ENCODE measurements at places on chromosomes 5 and 9.

DNA sequence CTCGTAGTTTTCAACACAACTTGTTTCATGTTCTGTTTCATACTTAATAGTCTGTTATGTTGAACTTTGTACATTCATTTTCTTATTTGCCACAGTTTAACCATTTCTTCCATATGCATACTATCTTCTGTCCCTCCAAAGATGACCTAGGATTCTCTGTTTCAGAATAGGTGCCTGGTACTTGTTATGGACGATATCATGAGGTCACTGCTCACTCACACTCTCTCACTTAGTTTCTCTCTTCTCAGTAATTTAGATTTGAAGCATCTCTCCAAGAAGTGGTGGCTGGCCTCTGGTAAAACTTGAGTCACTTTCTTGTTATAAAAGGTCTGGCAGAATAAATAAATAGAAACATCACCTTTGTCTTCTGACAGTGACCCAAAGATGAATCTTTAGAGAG, 28.4 kb downstream of the FBXO38 start:
- no peak for DNase-seq

GRCh38 chr9:116027511-116027910, 126.1 kb upstream of the PAPPA start:
- no peak for DNase-seq

GRCh38 chr5:163498886-163499285, 6.5 kb upstream of the MAT2B start:
- DNase-seq: no peak

GRCh38 chr9:93124793-93125192, 9.3 kb downstream of the NINJ1 start:
- no peak for DNase-seq

DNA sequence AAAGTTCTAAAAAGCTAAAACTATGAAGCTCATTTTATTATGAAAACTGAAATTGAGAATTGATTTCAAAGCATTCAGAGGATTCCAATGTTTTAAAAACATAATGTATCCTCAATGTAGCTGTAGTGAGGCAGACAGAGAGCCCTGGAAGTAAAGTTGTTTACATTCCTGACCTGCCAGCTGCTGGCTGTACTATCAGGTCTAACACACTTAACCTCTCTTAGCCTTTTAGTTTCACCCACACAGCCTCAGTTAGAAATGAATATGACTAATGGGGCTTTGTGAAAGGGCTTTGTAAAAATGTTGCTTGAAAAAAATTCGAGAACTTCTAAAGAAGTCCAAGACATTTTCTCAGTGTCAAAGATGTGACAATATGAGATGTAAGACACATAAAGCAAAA, 122.6 kb downstream of the FBXL17 start:
- no peak for DNase-seq

- DNase-seq: no peak
These were observed 223.2 kb downstream of the FSTL4 start for GRCh38 chr5:133389066-133389590.

DNA sequence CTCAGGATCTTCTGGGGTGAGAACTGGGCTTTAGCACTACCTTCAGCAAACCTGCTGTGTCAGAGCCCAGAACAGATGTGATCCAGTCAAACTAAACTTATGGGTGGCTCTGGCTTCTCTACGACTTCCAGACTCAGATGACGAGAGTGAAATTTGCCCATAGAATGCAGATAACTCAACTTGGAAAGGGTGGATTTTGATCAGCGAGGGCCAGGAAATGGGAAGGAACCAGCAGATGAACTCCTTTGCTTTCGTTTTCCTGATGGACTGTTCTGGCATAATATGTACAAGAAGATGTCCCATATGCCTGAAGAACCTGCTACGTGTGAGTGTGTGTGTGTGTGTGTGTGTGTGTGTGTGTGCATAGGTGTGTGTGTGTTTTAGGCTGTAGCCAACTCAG, 132.0 kb upstream of the MOCS2 start:
- DNase-seq: no peak

GRCh38 chr5:77847814-77848290, 71.7 kb upstream of the TBCA start:
- no peak for DNase-seq

GRCh38 chr5:23169660-23170416, 316.7 kb upstream of the CDH12 start:
- DNase-seq: no peak

GRCh38 chr5:107743373-107744000, 72.8 kb upstream of the EFNA5 start:
- DNase-seq: no peak

GRCh38 chr9:93510041-93510440, 56.7 kb upstream of the FAM120AOS start:
- DNase-seq: no peak

GRCh38 chr9:97405551-97405950, 6.3 kb upstream of the TDRD7 start:
- DNase-seq: no peak

DNA sequence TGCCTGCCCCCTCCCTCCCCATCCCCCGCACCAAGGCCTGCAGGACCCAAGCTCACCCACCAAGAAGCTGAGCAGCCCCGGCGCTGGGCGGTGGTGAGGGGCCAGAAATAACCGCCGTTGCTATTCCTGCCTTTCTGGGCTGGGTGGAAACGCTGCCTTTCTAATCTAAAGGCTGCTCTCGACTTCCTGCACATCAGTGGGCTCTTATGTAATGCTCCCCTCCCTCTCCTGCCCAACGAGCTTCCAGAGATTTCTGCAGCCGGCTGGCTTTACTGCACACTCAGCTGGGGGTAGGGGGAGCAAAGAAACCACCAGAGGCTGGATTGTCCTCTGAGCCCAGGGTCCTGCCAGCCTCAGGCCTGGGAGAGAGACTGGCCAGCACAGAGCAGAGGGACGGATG, 6.9 kb upstream of the EGR1 start:
- DNase-seq: no peak

All from D341Med (cell line).